ENCODE measurements at places on chromosomes 6 and 20.

GRCh38 chr20:44839481-44839880, 29.1 kb upstream of the RIMS4 start:
- no peak for DNase-seq

- peak; percentile 52 for DNase-seq
Observed at GRCh38 chr6:90286884-90287488, 9.7 kb downstream of the BACH2 start.

DNA sequence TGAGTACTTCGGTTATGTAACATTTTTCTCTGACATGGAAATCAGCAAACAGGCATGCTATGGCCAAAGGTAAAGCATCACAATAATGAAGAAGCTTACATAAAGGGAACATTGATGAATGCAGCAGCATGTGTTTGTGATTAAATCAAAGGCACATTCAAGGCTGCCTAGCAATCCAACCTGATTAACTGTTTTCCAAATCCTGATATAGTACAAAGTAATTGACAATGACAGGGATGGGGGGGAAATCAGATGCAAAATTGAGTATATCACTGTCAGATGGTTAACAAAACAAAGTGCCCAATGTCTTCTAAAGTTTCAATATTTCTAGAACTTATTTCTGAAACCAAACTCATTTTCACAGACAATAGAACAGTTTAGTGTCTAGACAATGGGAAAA, 39.2 kb upstream of the B3GAT2 start:
- no peak for DNase-seq

GRCh38 chr20:38211200-38212097, 46.4 kb upstream of the TGM2 start:
- DNase-seq = no peak

- no peak for DNase-seq
Observed at GRCh38 chr6:32046450-32047083, 8.4 kb downstream of the CYP21A2 start.

DNA sequence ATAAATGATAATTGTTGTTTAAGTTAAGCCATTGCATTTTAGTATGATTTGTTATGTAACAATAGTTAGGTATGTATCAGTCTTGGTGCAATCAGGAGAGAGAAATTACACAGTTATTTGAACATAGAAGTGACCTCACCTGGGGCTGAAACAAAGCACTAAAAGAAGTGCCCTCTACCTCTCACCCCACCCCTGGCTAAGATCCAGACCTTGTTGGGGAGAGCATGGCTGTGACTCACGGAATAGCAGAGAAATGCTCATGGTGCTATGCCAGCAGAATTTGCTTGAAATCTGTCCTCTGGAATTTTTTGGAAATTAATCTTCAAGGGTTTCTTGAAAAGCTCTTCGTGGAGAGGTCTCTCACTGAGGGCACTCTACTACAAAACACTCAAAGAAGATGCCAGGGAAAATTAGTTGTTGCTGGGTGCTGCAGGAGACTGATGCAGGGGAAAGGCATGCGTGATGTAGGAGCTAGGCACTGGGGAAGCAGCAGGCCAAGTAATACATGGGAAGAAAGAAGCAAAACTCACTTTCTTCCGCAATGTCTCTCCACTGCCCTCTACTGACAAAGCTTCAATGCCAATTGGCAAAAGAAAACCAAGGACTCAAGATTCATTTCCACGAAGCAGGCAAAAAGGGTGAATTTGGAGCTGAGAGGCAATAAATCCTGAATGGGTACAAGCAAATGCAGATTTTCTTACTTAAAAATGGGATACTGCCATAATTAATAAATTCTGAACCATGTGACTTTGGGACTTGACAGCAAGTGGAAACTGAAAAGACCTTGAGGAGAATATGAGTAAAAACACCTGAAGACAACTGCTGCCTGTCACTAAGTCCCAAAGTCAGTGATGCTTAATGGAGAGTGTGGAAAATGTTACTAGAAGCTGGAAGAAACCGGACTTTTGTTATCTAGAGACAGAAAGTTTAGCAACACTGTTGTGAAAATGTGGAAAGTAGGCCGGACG, 136.3 kb upstream of the ZNF184 start:
- no peak for DNase-seq

- DNase-seq = no peak
Observed at GRCh38 chr6:658244-658643, 1.3 kb upstream of the HUS1B start.

GRCh38 chr6:162602759-162603158, 124.8 kb downstream of the PRKN start:
- DNase-seq = no peak

GRCh38 chr6:74976701-74977100, 229.2 kb downstream of the COL12A1 start:
- no peak for DNase-seq

GRCh38 chr20:50903353-50904051, 27.7 kb downstream of the ADNP start:
- DNase-seq = no peak

DNA sequence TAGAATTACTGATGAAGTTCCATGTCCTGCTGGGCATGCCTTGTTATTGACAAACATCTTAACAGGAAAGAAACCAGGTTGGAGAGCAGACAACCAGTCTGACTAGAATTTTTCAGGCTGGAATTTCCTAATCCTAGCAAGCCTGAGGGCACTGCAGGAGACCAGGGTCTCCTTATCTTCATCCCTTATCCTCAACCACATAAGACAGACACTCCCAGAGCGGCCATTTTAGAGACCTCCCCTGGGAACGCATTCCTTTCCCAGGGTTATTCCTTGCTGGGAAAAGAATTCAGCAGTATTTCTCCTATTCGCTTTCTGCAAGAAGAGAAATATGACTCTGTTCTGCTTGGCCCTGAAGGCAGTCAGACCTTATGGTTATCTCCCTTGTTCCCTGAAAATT, 803.7 kb downstream of the GRIK2 start:
- no peak for DNase-seq

- no peak for DNase-seq
Observed at GRCh38 chr6:170132561-170132991, 158.3 kb downstream of the DLL1 start.

- no peak for DNase-seq
Observed at GRCh38 chr6:46867411-46867810, 54.3 kb downstream of the ADGRF5 start.

DNA sequence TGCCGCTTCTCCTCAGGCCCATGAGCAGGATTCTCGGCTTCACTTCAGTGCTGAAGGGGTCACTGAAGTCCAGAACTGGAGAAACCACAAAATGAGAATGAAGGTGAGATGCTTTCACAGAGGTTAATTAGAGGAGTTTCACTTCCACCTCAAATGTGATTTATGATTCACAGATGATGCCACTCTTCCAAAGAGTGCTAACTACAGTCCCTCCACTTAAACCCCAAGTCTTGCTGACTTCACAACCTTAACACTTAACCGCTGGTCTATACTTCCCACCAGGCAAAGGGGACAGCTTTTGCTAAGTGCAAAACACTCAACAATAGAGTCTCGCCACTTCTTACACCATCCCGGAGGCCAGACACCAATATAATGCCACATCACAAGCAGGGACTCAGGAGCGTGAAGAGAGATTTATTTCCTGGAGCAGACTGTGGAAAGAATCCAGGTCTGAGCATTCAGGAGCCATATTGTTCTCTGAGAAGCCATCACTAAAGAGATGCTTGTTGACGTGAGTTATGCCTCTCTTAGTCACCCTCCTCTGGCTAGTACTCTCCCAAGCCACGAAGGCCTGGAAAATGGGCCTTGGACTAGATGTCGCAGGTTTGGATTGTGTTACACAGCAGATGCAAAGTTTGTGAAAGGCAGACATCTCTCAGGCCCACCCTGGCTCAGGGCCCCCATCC, 24.4 kb downstream of the RRAGD start:
- DNase-seq = no peak

- peak; percentile 25 for DNase-seq
Observed at GRCh38 chr20:62925076-62925419, 1.3 kb downstream of the DIDO1 start.

DNA sequence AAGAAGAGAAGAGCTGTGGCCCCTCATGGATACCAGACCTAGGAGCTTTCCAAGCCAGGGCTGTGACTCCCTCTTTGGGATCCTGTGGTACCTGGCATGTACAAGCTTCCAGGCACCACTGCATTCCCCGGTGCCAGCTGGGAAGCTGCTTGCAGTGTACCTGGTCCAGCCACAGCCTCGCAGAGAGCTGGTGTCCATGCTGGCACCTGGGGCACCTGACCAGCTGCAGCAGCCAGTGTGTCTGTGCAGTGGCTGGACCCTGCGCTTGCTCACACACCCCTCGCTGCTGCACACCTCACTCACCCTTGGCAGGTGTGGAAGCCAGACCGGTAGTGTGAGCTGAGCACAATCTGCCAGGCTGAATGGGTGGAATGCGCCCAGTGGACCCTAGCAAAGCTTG, 190.9 kb upstream of the MAN1A1 start:
- no peak for DNase-seq
